CD8-positive, alpha-beta memory T cell (primary cell): ENCODE measurements at places on chromosomes 6 and 20. TPM values are rescaled to one million over a fixed set of nuclear protein-coding genes. Genes with fewer than 3 reads are reported as not detected.

Gene SPATS1
- total RNA-seq, result not detected

Gene RBM24
- not detected for total RNA-seq

Gene DCDC2
- total RNA-seq, result not detected

Gene PARD6B
- total RNA-seq, result 5.5 TPM

Gene CALHM6
- 1.7 TPM for total RNA-seq

Gene COL19A1
- total RNA-seq, result 0.33 TPM

Gene DEFB132
- total RNA-seq, result not detected

Gene KIAA0408
- total RNA-seq, result 11.0 TPM
